ENCODE measurements at places on chromosomes 7 and 10.

- peak; percentile 10 for DNase-seq
Observed at GRCh38 chr10:67926951-67927350, 42.5 kb downstream of the SIRT1 start.

GRCh38 chr10:131888186-131888604 lies 12.6 kb upstream of the PPP2R2D start:
- no peak for DNase-seq

GRCh38 chr10:74548676-74549075 lies 277.7 kb upstream of the KAT6B start:
- no peak for DNase-seq

DNA sequence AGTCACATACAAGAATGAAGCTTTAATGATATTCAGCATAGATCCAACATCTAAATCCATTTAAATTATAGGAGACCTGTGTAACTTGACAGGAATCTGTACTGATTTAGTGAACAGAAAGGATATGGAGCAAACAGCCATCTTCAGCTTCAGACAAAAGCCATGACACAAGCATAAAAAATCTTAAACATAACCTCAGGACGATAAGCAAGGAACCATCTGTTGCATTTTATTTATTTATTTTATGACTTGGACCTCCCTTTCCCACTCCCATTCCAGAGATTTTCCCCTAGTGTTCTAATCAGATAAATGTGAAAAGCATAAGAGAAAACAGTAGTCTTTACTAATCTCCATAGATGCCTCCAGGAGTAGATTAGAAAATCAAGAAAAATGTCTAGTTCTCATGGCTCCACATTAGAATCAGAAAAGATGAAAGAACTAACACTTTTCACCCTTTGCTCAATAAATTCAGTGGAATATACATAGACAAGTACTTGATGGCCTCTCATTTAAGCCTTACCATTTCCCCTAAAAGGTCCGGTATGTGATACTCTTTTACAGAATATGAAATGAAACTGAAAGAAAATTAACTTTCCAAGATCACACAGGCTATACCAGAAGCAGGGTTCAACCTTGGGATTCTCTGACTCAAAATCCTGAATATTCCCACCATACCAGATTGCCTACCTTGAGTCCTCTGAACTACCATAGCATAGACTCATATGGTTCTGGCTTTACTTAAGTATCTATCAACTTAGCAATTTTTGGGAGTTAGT lies 15.2 kb downstream of the CACNA2D1 start:
- peak; percentile 68 for DNase-seq

- DNase-seq: no peak
Observed at GRCh38 chr7:24978843-24979469, 1.0 kb downstream of the OSBPL3 start.

- DNase-seq: no peak
Observed at GRCh38 chr10:102347236-102347828, 48.2 kb upstream of the NFKB2 start.

- no peak for DNase-seq
Observed at GRCh38 chr7:32574626-32575025, 79.3 kb downstream of the AVL9 start.

DNA sequence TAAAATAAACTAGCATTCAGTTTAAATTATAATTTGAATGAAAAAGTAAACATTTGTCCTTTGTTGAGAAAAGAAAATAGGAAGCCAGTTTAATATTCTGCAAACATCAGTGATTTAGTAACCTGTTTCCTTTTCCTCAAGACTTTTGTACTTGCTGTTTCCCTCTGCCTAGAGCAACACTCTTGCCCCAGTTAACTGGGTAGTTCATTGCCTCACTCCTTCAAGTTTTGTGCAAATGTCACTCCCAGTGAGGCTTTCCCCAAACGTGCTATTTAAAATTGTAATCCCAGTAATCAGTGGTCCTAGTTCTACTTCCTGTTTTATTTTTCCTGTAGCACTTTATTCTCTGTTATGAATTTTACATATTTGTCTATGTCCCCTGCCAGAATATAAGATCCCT lies 23.8 kb downstream of the DLD start:
- no peak for DNase-seq

DNA sequence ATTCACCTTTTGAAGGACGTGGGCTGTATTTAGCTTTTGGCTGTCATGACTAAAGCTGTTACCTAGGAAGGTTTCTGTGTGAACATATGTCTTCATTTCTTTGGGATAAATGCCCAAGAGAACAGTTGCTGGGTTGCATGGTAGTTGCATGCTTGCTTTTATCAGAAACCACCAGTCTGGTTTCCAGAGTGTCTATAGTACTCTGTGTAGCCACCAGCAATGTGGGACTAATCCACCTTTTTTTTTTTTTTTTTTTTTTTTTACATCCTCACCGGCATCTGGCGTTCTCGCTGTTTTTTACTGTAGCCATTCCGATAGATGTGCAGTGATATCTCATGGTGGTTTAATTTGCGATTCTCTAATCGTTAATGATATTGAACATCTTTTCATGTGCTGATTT lies 297.8 kb downstream of the SDK1 start:
- no peak for DNase-seq

GRCh38 chr7:87426160-87426559 lies 49.3 kb downstream of the ABCB4 start:
- no peak for DNase-seq

Data from fibroblast of skin of left biceps (primary cell).